ENCODE measurements at places on chromosomes 5 and 9.

DNA sequence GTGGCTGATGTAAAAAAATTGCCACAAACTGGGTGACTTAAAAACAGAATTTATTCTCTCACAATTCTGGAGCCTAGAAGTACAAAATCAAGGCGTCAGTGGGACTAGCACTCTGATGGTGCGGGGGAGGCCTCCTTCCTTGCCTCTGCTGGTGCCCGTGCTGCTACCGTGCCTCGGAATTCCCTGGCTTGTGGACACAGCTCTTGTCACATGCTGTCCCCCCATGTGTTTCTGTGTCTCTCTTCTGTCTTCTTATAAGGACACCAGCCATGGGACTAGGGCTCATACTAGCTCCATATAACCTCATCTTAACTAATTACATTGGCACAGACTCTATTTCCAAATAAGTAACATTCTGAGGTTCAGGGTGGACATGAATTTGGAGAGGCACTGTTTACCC lies 242.3 kb upstream of the IRX2 start:
- DNase-seq = no peak

GRCh38 chr5:51397996-51398395 lies 14.7 kb downstream of the ISL1 start:
- DNase-seq = no peak

DNA sequence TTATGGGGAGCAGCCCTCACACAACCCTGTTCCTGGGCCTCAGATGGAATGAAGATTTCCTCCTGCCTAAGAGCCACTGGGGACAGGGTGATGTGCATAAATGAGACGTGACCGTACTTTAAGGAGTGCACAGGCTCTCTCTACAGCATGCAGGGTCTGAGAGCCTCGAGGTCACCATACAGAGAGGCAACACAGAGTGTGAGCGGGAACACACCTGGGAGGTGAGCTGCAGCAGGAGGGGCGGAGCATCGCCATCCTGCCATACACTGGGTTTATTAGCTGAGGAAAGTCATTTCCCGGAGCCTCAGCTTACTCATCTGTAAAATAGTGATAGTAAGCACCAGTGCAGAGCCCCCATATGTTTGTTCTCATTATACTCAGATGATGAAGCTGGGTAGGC lies 182.5 kb upstream of the RAD23B start:
- no peak for DNase-seq

DNA sequence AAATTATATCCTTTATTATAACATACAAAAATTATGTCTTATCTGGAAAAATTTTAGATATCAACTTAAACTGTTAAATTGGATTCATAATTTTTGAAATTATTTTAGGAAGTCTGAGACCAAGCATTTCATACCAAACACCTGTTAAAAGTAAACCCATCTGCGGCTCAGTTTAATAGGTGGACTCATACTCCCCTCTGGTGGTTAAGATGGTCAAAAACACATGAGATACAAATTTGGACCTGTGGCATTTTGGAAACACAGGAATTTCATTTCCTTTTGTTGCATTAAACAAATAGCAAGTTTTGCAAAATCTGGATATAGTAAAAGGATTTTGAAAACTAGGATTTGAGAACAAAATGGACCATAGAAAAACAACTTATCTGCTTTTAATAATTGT lies 53.7 kb downstream of the RGMB start:
- no peak for DNase-seq

DNA sequence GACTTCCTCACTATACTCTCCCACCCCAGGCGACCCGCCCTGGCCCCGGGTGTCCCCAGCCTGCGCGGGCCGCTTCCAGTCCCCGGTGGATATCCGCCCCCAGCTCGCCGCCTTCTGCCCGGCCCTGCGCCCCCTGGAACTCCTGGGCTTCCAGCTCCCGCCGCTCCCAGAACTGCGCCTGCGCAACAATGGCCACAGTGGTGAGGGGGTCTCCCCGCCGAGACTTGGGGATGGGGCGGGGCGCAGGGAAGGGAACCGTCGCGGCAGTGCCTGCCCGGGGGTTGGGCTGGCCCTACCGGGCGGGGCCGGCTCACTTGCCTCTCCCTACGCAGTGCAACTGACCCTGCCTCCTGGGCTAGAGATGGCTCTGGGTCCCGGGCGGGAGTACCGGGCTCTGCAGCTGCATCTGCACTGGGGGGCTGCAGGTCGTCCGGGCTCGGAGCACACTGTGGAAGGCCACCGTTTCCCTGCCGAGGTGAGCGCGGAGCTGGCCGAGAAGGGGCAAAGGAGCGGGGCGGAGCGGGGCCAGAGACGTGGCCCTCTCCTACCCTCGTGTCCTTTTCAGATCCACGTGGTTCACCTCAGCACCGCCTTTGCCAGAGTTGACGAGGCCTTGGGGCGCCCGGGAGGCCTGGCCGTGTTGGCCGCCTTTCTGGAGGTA lies 2.1 kb downstream of the CA9 start:
- no peak for DNase-seq
